ENCODE measurements at places on chromosomes 3 and 15. TPM values are rescaled to one million over a fixed set of nuclear protein-coding genes. Genes with fewer than 3 reads are reported as not detected.
A peak's percentile ranks its signal among the peaks of the same experiment; 100 is the strongest.

DNA sequence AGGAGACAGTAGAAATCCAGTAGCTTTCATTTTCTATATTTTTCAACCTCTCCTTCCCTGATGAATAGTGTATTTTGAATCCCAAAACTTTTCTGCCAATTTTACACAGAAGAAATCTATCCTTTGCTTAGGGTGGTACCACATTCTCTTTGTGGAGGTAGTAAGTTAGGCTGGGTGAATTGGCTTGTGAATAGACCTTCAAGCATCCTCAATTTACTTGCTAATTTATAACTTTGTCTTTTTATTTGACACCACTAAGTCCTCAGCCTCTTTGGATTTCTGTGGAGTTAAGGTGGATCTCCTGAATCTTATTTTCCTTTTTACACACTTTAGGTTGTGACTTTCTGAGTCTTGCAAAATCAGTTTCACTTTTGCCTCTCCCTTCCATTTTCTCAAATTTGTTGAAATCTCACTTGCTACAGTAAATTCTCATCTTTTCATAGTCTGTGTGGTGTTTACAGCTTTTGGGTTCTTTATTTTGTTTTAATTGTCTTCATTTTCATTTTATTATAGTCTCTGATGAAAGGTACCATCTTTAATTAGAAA lies 5.7 kb upstream of the PLSCR1 start:
- no peaks in the 10 kb centered on the region for H3K27me3 ChIP-seq
- no peaks in the 10 kb centered on the region for H3K36me3 ChIP-seq
- no peak overlapping the region for H3K27ac ChIP-seq
- no peaks in the 10 kb centered on the region for H3K4me1 ChIP-seq
- no peak for DNase-seq

AADAC gene
- not detected for total RNA-seq

- DNase-seq, result peak; percentile 40
- H3K27me3 ChIP-seq, result no peaks in the 10 kb centered on the region
- no peaks in the 10 kb centered on the region for H3K36me3 ChIP-seq
- peak overlapping the region; percentile 78 for H3K27ac ChIP-seq
- peaks cover 40% of the 10 kb centered on the region for H3K4me1 ChIP-seq
- no peak overlapping the region for H3K4me3 ChIP-seq
Observed at GRCh38 chr3:52106951-52107611, 47.1 kb downstream of the POC1A start.

RBP2 gene
- not detected for total RNA-seq

All from heart left ventricle (tissue), 16 donors.